ENCODE measurements at places on chromosomes 12 and 14.
A peak's percentile ranks its signal among the peaks of the same experiment; 100 is the strongest.

DNA sequence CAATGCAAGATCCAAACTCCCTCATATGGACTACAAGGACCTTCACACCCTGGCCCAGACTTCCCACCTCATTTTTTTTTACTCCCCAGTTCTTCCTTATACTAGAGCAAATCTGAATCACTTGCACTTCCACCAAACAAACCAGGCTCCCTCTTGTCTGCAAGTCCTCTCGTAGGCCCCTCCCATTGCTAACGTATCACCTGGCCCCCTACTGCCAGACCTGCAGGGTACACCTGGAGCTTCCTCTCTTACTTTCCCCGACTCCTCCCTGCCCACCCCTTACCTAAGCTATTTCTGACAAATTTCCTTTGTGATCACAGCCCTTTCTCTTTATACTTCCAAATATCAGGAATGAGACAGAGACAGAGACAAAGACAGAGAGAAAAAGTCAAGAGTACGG lies 463.9 kb downstream of the GALC start:
- no peak for DNase-seq

GRCh38 chr14:49220492-49220891 lies 365.7 kb downstream of the RPS29 start:
- DNase-seq, result no peak

- DNase-seq, result no peak
These were observed 377.8 kb upstream of the TMEM132C start for GRCh38 chr12:127888943-127889719.

DNA sequence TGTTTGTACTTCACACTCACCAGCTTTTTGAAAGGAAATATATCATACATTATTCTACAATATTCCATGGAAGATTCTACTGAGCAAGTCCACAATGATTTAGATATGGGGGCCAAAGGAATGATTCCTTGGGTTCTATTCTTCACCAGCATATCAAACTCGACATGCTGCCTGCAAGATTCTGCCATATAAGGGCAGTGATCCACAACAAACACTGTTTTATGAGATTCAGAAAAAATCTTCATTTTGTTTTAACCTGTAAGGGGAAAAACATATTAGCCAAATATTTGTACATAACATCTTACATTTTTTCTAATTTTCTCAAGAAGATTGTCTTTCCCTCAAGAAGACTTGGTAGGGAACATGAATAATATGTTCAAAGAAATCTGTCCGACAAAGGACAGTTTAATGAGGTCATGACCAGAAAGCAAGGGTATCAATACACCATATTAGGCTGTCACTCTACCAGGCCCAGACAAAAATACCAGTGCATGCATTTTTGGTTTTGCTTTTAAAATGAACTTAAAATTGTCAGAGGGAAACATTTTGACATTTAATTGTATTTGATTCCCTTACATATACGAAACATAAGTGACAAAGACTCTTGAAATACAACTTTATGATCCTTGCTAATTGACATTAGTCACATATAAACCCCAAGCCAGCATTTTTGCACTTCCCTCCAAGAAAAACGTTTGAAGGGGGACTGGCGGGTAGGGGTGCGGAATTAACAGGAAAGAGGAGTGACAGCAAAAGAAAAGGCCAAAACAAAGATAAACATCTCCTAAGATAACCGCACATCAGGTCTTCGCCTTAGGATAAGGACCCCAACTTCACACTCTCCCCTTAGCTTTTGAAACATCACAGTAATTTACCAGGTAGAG lies 980 bp downstream of the INTS13 start:
- no peak for DNase-seq

DNA sequence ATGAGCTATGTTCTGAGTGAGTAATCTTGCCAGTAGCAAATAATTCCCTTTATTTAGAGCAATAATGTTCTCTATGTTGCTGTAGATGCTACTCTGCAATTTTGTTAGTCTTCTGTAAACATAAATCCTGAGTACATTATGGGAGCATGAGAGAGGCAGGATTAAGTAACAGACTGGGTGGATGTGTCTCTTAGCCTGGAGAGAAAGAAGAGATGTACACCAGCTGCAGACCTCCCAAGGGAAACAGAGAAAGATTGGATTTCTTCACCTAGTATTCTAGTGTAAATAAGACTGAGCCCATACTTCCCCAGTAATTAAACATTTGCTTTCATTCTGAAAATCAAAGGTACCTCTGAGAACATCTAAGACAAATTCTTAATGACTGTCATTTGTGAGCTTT lies 564.0 kb downstream of the TRHDE start:
- no peak for DNase-seq

DNA sequence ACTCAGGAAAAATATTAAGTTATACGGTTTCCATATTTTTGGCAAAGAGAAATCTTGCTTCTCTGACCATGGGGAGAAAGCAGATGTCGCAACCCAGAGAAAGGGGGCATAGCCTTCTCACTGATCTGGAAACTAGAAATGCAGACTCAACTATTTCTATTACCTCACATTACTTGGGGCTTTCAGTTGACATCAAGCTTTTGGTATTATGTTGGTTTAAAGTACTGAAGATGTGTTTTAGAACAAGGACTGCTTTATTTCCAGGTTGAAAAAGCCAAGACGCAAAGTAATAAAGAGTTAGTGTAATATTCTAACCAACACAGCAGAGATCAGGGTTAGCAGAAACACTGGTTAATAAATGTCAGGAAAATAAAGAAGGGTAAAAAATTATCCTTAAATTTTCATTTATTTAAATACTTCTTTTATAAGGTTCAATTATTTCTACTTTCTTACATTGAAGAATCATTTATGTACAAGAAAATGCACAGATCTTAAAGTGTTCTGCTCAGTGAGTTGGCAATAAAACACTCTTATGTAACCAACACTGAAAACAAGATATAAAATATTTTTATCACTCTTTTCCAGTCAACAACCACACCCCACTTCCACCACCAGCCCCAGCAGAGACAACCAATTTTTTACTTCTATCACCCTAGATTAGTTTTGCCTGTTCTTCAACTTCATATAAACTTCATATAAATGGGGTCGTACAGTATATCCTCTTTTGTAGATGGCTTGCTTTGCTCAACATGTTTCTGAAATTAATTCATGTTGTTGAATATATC lies 26.0 kb downstream of the DCP1B start:
- DNase-seq, result no peak

DNA sequence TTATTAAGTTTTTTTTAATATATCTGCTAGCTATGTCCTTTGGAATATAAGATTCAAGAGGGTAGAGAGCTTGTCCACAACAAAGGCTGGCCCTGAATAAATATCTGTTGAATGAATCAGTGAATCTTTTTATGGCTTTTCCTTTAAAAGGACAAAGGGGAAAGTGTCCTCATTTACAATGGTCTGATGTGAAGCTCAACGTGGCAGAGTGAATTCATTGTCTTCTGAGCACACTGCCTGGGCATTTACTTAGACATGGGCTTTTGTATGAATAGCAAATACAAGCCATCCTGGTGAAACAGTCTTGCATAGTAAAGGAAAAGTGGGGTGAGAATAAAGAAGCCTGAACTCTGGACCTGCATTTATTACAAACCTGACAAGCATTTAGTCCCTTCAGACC lies 201.2 kb downstream of the NELL2 start:
- DNase-seq, result no peak

GRCh38 chr12:105600911-105601545 lies 270.5 kb downstream of the C12orf75 start:
- DNase-seq, result no peak

GRCh38 chr12:102965281-102966155 lies 8.0 kb downstream of the ASCL1 start:
- no peak for DNase-seq

- no peak for DNase-seq
These were observed 24.6 kb downstream of the PRICKLE1 start for GRCh38 chr12:42564996-42565395.

DNA sequence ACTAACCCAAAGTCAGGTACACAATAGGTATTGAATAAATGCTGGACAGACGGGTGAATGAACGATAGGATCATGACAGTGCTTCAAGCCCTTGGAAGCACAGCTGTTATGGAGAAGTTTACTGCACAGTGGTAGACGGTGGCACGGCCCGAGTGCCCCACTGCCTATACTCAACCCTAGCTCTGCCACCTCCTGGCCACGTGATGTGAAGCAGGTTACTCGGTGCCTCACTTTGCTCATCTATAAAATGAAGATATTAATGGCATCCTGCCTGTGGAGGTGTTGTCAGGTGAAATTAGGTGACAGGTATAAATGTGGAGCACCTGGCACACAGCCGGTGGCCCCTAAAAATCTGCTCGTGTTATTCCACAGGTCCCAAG lies 5.8 kb downstream of the ASB2 start:
- DNase-seq, result peak; percentile 56

GRCh38 chr12:29799591-29799990 lies 15.8 kb upstream of the TMTC1 start:
- no peak for DNase-seq

DNA sequence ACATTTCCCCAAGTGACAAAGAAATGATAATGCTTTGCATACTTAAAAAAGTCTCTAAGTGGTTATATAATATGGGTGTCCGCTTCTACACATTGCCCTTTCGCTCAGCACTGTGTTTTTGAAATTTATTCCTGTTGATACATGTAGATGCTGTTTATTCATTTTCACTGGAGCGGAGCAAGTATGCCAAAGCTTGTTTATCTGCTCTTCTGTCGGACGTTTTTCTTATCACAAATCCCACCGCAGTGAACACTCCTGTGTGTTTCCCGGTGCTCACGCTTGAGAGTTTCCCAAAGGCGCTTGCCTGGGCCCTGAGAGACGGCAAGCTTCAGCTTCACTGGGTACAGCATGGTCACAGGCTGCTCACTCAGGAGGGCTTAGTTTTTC lies 50.2 kb downstream of the TPCN1 start:
- no peak for DNase-seq

- DNase-seq, result peak; percentile 85
These were observed at the start of gene RNU6-8 for GRCh38 chr14:32202998-32203882. Gene RNU6-8 (minus strand): TSS chr14:32203269.

- no peak for DNase-seq
These were observed 439.9 kb upstream of the SOX5 start for GRCh38 chr12:24389394-24389793.

DNA sequence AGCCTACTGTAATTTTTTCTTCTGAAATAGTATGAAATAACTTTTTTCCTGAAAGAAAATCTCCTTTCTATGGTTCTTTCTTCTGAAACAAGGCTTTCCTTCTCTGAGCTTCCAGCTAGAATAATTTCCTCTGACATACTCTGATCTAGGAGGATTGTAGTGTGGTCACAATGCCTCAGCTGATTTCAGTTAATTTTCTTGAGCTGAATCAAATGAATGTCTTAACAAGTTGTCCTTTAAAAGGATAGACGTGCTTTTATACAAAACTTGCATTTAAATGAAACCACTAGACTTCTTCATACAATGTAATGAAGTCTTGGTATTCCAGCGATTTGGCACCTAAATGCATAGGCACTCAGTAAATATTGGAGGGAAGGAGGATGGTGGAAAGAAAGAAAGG lies 94.4 kb downstream of the BICD1 start:
- DNase-seq, result no peak

DNA sequence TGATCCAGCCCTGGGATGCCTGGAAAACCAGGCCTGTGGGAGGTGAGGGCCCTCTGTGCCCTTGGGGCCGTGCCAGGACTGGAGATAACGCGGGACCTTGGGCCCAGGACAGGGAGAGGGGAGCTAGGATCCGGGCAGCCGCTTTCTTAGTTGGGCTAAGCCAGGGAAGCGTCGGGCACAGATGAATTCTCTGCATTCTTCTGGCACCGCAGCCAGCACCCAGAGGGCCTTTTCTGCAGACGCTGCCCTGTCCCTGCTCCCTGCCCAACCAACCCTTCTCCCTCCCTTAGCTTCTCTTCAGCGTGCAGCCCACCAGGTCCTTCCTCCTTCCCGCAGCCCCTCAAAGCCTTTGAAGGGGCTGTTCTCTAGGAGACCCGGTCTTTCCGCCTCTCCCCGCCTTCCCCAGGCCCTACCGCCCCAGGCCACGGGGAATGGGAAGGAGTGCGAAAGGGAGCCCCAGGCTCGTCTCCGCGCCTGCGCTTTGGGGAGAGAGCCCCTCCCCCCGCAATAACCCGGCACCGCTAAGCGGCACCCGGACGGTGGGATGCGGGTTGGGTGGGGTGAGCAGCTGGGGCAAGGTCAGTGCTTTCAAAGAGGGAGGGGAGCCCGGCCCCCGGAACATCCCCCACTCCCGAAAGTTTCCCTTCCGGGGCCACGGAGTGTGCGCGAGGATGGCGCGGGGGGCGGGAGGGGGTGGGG lies 663 bp downstream of the NCKAP5L start:
- peak; percentile 55 for DNase-seq

- DNase-seq, result no peak
These were observed 143.9 kb upstream of the NAV3 start for GRCh38 chr12:77686760-77687159.

DNA sequence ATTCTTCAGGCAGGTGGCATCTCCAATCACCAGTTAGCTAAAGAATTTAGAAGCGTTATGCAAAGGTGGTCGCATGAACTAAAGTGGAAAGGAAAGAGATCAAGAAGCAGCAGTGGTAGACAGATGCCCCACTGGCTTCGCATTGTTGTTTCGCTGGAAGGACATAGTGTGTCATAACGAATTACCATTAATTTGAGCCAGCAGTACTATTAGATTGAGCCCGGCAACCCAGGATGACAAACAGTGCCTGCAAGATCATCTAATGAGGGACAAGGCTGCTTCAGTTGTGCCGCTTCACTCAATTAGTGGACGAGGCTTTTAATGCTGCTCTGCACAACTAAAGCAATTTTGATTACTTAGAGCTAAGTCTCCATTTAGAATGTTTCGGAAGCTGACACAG lies 274.5 kb upstream of the SOX5 start:
- DNase-seq, result no peak

GRCh38 chr14:50602035-50602434 lies 42.1 kb downstream of the ATL1 start:
- no peak for DNase-seq

DNA sequence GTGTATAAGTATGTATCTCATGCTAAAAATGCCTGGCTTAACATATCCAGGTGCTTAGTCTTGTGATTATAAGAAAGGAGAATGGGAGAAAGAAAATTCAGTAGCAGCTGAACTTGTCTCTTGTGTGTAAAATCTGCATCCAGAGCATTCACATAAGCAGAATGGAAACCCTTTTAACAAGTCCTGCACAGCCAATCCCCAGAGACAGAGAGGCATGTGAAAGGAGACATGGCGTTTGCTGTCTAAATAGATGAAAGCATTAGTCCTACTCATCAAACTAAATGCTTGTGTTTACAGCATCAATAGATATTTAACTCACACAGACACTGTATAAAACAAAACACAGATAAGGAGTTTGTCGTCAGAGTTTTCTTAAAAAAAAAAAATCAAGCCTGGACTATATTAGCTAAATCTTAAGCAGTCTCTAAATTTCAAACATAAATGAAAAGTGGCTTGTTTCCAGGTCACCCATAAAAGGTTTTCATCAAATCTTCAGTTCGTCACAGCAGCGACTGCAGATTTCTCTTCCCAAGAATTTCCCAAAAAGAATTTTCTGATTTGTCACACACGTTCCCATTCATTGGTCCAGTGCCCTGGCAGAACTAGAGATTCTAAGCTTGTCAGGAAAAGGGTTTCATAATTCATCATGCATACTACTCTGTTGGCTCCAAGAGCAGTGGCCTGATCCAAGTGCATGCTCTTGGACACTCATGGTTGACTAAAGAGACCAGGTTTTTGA lies 249.2 kb downstream of the BTG1 start:
- DNase-seq, result no peak

Data from activated naive CD8-positive, alpha-beta T cell treated with anti-CD3 and anti-CD28 coated beads, Interleukin-2, amount 50 U/mL, for 24 hours (primary cell).